ENCODE measurements at places on chromosomes 2 and 18.

DNA sequence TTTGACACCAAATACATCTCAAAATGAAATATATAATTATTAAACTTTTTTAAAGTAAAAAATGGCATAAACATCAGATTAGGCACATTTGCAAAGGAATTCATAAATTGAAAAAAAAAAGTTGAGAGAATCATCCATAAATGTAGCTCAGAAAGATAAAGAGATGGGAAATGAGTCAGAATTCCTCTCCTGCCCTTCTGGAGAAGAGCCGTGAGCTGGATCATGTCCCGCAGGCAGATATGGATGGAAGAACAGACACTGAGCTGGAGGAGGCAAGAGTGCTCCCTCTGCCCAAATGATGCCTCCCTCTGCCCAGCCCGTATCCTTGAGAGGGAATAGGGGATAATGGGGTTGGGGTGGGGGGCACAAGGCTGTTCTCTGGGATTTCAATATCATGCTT lies 190.9 kb downstream of the TFCP2L1 start:
- no peak for DNase-seq

DNA sequence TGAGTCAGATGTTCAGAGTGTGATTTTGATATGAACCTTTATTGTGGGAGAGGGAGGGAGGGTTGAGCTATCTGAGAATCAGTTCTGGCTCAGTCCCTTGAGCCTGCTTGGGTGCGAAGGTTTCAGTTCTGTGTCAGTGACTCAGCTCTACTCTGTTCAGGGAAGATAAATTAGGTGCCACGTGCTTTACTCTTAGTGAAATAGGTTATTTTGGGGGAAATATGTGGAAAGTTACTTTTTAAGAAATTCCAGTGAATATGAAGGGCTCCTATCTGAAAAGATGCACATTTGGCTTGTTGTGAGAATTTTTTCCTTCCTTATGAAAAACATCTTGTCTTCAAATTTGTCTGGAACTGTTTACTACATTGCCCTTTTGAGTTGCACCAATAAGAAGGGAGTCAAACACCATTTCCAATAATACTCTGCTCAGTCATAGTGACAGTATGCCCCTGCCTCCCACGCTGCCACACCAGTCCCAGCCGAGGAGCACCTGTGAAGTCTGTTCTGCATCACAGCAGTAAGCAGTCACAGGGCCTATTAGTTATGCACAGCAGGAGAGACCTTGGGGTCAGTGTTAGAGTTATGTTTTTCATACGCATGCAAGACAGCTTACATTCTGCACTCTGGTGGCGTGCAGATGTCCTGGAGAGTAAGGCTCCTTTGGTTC lies 32.8 kb upstream of the DNAH7 start:
- no peak for DNase-seq

DNA sequence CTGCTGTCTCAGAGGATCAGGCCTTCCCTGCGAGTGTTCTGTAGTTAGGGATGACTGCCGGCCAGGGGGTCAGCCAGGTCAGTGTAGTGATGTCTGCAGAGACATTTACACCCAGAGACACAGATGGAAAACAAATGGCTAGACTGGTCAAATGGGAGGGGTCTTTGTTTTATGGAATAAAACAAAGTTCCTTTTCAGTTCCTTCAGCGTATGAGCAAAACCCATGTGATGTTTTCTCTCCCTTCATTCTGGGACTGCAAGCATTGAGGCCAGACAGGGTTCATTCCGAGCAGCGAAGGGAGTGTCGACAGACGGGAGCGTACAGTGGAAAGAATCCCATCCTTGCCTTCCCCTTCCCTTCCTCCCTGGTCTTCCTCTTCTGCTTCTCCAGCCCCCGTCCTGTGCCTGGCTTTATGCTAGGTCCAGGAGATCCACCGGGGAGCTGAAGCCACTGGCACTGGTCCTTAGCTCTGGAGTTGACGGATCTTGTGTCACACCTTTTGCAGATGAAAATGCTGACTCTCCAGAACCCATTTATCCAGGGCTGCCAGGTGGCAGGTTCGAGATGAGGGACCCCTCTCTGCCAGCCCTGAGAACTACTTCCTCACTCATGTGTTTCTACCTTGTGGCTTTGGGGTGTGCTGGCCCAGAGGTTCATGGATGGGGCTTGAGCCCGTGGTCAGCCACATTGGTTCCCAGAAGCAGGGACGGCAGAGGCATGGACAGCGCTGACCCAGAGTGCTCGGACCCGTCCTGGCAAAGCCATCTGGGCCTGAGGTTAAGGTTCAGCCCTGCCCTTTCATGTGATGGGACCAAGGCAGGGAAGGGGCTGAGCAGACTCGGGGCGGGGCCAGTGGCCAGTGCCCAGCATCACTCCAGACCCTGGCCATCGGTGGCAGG lies 24.2 kb downstream of the ITGB1BP1 start:
- DNase-seq: no peak

DNA sequence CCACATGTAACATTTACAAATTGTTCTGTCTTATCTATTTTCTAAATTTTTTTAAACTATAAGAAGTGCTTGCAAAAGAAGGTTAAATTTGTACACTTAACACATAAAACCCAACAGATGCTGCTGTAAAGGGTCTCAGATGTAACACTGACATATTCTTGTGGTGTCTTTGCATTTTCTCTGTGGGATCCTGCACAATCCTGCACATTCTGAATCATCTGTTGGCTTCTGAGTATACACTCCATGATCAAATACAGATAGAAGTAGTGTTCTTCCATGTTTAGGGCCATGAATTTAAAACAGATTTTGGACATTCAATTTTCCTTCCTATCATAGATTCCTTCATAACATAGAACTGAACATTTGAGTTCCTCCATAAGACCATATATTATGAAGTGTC lies 89.0 kb downstream of the SPRED2 start:
- no peak for DNase-seq

- DNase-seq: peak; percentile 33
Measured at GRCh38 chr2:157497638-157498314, 53.9 kb upstream of the CYTIP start.

DNA sequence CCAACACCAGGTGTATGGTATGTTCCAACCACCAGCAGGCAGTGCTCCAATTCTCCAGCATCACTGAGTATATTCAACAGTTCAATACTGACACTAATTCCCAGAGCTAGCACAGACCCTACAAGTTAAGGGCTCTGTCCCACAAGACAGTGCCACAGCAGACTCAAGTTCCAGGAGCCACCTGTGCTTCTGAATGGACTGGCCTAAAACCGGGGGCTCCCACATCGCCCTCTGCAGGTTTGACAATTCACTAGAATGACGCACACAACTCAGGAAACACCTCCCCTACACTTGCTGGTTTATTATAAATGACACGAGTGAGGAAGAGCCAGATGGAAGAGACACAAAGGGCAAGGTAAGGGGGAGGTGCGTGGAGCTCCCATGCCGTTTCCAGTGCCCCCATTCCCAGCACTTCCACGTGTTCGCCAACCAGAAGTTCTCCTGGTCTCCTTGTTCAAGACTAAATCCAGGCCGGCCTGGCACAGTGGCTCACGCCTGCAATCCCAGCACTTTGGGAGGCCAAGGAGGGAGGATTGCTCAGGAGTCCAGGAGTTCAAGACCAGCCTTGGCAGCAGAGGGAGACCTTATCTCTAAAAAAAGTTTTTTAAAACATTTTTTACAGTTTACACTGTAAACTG lies 12.2 kb upstream of the ATP6V1B1 start:
- no peak for DNase-seq

DNA sequence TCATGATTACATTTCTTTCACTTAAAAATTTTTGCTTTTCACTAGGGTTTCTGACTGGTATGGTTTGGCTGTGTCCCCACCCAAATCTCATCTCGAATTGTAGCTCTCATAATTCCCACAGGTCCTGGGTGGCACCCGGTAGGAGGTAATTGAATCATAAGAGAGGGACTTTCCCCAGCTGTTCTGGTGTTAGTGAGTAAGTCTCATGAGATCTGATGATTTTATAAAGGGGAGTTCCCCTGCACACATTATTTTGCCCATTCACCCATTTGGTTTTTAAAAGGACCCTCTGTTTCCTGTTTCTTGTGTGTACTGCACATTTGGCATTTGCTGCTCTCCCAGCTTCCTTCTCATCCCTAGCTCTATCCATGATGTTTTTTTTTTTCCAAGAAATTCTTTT lies 27.8 kb upstream of the NETO1 start:
- no peak for DNase-seq

GRCh38 chr2:167943897-167944296 lies 303.5 kb downstream of the STK39 start:
- no peak for DNase-seq

- DNase-seq: no peak
Measured at GRCh38 chr18:58456625-58457024, 172.3 kb downstream of the ALPK2 start.

DNA sequence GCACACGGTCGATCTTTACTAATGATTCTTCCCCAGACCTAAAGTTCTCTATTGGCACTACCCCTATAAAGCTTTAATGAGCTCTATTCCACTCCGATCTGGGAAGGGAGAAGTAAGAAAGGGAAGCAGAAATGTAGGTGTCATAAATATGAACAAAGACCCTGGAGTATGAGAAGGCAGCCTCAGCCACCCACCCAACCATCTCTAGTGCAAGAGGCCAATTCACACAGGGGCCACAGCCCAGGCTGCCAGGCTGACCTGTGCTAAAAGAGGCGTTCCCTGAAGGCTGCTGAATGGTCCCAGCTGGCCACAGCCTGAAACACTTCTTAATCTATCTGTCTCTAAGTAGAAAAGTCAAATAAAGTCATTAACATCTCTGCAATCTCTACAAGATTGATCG lies 60.1 kb upstream of the ACTR3 start:
- no peak for DNase-seq

- DNase-seq: no peak
Measured at GRCh38 chr2:122753336-122753735, 997.9 kb downstream of the TSN start.

DNA sequence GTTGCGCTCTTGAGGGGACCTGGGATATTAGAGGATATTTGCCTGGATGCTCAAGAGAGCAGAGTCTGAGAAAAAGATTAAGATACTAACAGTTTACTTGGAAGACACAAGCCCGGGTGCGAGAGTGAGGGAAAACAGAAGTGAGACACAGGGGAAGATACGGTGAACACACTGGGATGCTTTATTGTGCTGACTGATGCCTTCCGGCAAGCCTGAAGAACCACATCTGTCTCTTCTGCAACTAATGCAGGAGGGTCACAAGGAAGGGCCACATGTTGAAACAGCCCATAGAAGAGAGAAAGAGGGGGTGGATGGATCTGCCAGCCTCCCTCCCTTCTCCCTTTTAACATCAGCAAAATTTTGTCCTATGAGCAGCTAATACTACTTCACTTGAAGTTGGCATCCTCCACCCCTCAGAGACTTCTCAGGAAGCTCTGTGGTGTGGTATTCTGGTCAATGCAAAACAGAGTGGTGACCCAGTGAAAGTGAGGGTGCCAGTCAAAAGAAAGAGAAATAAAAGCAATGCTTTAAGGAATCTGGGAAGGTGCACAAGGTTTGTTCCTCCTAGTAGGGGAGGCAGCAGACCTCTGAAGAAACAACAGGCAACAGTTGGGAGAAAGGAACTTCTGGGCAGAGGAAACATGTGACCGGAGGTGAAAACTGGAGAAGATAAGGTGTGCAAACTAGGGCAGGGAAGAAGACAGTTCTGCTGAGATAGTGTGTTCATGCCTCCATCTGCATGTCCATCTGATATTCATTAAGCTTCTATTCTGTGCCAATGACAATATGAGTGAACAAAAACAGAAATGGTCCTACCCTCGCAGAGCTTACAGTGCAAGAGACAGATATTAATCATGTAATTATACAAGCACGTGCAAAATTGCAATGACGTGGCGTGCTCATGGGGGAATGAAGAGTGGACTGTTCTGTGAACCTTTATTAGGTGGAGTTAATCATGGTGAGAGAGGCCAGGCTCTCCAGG lies 107.1 kb downstream of the LYPD6B start:
- no peak for DNase-seq

Data from NCI-H345 (cell line).